ENCODE measurements at places on chromosomes 1 and 21.

DNA sequence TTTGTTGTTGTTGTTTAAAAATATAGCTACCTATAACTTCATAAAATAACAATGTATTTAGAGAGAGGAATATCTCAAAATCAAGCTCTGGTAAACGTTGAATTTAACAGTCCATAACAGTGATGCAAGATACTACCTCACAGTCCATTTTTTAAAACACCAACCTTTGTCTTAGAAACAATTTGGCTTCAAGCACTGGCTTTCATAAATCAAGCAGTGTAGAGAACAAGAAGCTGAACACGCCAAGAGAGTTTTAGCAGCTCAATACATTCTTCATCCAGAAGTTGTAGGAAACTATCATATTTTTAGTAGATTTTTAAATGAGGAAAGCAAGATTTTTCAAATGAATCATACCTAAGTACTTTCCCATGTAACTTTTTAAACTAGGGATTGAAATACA is 334.3 kb upstream of the ADAMTS5 start:
- DNase-seq = no peak

DNA sequence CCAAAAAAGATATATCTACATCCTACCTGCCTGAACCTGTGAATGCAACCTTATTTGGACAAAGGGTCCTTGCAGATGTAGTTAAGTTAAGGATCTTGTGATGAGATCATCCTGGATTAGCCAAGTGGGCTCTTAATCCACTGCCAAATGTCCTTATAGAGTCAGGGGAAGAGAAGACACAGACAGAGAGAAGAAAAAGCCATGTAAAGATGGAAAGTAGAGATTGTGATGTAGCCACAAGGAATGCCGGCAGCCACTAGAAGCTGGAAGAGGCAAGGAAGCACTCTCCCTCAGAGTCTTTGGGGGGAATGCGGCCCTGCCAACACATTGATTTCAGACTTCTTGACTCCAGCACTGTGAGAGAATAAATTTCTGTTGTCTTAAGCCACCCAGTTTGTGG is 16.2 kb downstream of the HSD11B1 start:
- DNase-seq = no peak

- no peak for DNase-seq
Observed at GRCh38 chr1:90716243-90716551, 905 bp downstream of the BARHL2 start.

DNA sequence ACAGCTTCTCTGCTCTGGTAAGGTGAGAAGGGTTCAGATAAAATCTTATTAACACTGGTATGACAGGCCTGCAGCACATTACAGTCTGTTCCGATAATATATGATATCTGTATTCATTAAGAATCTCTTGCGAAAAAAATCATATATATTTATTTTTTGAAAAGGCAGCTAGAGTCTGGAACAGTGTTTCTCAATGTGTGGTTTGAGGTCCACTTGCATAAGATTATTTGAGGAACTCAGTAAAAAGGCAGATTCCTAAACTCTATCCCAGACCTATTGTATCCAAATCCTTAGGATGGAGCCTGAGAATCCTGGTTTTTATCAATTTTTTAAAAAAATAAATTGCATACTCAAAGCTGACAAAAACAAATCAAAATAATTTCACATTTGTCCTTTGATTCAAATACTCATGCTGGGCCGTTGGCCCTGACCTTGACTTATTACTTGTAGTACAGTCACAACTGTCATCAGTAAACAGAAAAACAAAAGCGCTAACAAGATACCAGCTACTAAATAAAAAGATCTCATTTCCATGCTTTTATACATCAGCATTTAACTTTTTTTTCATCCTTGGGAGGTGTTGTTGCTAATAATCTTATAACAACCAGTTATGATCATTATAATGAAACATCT is 60.6 kb downstream of the RGS2 start:
- DNase-seq = no peak
